Psoas muscle (tissue), 8 donors: ENCODE measurements at places on chromosomes 2 and 18.

DNA sequence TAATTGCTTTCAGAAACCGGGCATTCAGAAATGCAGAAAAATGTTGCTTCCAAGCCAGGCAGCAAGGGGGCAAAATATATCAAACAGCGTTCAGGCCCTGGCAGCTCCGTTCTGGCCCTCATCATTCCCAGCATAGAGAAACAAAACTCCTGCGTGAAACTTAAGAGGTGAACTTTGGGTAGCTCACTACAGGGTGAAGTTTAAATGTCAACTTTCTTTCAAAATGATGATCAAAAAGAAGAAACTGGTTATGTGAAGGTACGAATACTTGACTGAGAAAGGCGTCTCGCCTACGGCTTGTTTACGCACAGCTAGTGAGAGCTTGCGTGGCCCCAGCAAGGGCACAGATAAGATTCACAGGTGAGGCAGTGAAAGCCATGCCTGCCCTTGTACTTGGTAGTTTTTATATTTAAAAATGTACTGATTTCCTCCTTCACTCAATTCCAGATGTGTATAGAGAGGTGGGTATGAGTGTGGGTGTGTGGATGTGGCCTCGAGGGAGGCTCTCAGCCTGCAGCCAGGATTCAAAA is 127.5 kb downstream of the NFATC1 start:
- no peak for DNase-seq

DNA sequence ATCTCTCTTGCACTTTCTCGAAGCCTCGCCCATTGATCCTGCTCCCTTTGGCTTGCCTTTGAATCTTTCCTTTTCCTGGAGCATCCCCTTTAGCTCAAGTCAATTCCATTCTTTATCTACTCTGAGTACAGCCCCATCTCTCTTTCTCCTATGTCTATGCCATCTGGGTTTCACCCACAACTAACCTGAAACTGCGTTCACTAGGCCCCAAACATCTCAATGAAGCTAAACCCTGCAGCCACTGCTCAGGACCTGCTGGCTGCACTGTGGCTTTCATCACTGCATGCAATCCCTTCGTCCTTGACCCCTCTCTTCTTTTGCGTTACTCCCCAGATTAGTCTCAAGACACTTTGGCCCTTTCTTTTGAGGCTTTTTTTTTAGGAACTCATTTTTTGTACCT is 81.6 kb upstream of the CYRIA start:
- no peak for DNase-seq

DNA sequence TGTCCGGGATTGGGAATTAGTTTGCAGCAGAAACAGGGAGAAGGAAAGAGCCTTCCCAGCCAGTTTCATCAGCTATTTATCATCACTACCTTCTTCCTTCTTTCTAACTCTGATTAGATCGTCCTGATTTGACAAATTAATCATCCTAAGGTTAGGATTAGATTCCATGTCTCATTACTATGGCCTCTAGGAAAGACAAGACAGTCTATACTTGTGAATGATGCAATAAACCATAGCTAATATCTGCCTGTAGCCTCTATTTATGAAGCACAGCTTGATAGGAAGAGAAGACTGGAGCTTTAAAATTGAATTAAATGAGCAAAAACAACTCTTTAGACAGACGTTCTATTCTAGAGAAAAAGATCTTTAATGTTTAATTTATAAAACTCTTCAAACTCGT is 25.2 kb upstream of the FRZB start:
- no peak for DNase-seq

GRCh38 chr2:205197468-205198139 is 484.7 kb upstream of the NRP2 start:
- DNase-seq: no peak

DNA sequence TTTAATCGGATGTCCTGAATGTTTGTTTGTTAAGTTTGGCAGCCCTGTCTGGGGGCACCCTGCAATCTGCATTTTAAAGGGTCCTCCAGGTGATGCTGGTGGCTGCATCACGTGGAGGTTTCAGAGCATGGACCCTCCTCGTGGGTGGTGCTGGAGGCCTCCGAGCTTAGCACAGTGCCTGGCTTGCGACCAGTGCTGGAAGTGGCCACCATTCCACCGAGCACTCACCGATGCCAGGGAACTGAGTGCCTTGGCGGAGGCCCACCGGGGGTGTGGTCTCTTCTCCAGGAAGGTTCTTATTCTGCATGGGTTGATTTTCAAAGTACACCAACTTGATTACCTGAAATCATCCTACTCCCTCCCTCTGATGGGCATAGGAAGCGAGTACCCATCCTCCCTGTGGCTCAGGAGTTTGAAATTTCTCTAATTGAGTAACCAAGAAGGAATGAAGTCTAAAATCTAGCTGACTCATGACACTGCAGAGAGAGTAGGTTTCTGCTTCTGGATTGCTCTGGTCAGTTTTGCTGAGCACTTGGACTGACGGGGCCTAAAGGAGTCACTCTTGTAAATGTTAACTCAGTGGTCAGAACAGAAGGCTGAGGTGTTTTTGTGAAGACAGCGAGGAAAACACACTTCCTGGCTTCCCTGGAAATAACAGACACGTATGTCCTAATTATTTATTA is 58.1 kb upstream of the SLC66A3 start:
- DNase-seq: peak; percentile 63

- no peak for DNase-seq
These were observed 33.0 kb downstream of the INPP5D start for GRCh38 chr2:233093166-233093448.

DNA sequence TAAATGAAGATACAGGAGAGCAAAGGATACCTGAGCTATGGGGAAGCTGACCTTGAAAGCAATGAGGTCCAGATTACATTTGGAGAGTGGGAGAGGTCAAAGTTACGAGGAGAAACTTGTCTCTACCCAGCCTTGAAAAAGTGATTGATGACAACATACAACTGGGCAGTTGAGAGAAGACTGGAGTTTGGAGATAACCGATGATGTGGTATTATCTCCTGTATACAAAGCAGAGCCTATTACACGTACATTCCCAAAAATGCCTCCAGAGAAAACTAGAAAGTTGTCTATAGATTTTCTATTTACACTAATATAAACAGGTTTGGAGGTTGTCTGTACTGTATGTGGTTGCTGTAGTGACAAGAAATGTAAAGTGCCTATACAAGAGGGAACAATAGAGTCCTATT is 28.3 kb downstream of the ARL5A start:
- no peak for DNase-seq

DNA sequence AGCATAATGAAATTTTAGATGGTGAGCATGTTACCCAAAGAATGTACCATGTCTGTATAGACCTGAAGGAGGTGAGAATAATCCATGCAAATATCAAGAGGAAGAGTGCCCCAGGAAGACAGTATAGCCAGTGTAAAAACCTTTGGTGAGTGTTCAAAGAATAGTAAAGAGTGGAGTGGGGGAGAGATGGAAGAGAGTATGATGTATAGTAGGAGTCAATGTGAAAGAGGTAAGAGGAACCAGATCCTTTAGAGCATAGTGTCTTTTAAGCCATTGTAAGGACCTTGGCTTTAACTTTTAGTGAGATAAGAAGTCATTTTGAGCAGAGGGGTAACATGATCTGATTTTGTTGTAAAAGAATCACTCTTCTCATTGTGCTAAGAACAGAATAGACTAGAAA is 1052.3 kb upstream of the ZEB2 start:
- no peak for DNase-seq

DNA sequence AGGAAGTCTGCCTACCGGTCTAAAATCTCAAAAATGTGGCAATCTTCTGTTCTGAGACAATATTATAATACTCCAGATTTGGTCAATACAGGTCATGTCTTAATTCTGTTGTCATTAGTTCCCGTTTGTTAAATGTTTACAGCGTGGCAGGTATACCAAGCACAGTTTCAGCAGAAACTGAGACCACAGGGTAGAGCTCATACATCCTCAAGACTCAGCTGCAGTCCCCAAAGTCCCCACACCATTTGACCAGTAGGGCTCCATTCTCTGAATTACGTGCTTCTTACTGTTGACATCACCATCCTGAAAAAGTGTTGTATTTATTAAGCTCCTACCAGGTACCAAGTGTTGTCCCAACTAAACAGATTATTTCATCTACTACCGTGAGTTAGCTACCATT is 157.1 kb downstream of the MC4R start:
- DNase-seq: no peak

DNA sequence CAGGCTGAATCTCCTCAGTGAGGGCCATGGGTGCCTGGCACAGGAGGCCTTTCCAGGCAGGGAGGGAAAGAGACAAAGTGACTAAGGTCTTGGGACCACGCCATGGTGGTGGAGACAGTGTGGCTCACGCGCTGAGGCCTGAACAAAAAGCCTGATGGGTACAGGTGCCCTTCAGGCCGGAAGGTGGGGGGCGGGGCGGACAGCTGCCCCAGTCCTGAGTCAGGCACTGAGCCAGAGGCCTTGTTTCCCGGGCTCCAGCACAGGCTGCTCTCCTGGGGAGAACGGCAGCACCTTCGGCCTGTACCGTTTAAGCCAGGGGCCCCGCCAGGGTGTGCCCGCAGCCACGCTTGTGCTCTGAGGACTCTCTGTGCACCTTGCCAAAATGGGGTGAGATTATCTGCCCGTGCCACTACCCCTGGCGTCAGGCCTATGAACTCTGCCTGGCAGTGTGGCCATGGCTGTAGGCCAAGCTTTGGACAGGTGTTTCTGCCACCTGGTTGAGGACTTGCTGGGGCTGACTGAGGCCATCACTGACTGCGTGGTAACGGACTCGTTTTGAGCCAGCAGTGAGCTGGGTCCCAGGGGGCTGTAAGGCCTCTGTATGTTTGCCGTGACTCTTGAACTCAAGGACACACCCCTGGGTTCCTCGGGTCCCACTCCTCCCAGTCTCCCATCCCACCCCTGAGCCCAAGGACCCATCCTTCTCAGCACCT is 31.7 kb upstream of the DNMT3A start:
- DNase-seq: peak; percentile 59

- DNase-seq: no peak
These were observed 110.9 kb downstream of the FTCDNL1 start for GRCh38 chr2:199740111-199740428.

- no peak for DNase-seq
These were observed 27.9 kb downstream of the TGFBRAP1 start for GRCh38 chr2:105301646-105302045.

DNA sequence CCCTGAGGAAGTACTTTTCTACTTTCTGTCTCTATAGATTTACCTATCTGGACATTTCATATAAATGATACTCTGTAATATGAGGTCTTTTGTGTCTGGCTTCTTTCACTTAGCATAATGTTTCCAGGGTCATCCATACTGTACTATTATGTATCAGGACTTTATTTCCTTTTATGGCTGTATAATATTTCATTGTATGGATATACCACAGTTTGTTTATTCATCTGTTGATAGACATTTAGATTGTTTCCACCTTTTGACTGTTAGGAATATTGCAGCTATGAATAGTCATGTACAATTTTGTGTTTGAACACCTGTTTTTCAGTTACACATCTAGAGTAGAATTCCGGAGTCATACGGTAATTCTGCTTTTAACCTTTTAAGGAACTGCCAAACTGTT is 73.8 kb downstream of the TMEM185B start:
- no peak for DNase-seq

- no peak for DNase-seq
These were observed 34.3 kb downstream of the CCDC68 start for GRCh38 chr18:54924948-54925347.

DNA sequence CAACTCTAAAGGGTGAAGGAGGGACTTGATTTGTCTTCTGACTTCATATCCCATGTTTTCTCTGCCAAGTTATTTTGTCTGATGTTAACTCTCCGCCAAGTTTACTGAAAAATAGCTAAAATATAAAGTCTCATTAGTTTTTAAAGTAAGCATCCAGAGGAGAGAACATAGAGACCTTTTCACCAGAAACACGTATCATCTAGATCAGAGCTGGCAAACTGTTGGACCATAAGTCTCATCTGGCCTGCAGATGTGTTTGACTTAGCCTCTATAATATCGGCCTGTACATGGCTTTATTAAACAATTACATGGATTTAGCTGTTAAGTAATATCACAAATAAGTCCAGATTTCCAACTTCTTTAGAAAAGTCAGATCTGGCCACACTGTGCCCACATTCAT is 182.6 kb downstream of the PLCL1 start:
- DNase-seq: no peak

DNA sequence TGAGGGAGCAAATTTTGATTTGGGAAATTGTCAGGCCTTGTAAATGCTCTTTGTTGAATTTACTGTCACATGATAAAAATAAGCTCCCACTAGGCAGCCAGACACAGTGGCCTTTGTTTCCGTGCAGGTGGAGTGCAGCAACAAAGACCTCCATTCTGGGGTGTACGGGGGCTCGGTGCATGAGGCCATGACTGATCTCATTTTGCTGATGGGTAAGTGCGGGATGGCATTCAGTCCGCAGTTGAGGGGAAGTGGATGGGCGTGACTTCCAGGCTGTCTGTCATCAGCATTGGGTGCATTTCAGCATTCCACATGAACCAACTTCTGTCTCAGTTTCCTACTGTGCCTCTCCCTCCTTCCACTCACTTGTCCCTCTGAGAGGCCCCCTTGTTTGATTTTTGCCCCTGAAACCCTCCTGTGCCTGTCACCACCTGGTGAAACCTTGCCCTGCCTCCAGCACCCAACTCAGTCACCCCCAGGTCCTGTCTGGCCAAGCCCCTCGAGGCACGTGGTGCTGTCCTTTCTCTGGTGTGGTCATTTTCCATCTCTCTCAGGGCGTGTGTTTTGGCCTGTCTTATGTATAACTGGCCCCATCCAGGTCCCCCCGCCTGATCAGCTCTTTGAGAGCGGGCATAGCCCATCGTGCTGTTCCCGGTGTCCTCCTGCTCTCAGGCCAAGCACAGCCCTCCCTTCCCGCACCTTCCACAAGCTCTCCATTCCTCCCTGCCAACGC is 16.3 kb downstream of the CNDP2 start:
- DNase-seq: no peak

GRCh38 chr2:3608373-3609278 is 13.7 kb downstream of the COLEC11 start:
- DNase-seq: no peak

DNA sequence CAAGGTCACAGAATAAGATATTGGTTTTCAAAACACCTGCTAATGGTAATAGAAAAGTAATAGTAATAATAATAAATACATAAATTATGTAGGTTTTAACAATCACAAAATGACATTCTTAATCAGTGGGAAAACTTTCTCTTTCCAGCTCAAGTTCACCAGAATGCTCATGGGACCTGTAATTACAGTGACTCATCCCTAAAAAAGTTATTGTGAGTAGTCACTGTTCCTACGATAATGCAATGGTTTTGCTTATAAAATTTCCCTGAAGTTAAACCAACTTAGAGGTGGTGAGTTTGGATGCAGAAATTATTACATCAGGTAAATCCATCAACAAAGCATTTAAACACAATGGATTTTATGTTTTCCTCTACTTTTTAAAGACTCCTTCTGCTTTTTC is 502.3 kb downstream of the PID1 start:
- no peak for DNase-seq
